ENCODE measurements at places on chromosomes 5 and 9. TPM values are rescaled to one million over a fixed set of nuclear protein-coding genes. Genes with fewer than 3 reads are reported as not detected.

DNA sequence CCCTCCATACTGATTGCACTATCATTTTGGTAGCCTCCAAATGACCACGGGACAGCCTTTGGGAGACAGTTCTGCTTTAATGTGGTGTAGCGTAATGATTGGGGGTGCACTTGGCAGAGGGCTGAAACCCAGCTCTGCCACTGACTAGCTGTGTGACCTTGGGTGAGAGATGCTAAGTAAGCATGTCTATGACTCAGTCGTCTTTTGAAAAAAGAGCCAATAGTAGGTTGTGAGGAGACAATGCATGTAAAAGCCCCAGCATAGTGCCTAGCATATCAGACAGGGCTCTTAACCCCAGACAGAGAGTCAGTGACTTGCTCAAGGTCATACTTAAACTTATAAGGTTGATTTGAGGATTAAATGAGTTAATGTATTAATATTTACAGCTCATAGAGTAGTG, 18.0 kb upstream of the CXCL14 start:
- DNase-seq = no peak

DNA sequence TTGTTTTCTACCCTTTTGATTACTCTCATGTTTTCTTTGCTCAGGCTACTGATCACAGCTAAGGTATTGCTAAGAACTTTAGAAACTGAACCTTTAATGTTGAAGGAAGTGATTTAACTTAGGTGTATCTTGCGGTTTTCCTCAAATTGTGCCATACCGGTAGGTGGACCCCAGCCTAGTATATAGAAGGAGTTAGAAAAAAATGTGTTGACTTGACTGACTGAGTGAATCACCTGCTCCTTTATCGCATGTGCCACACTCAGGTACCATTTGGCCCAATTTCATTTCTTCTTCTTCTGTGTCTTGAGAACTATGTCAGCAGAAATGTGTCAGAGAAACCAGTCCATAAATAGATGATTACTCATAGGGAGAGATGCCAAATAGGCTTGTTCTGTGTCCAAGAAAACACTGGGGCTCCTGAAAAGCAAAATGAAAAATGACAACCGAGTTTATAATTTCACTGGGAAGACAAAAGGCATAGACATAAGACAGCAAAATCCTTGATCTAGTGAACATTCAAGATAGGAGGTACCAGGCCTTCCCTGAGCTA, 19.4 kb downstream of the PLPPR1 start:
- no peak for DNase-seq

DNA sequence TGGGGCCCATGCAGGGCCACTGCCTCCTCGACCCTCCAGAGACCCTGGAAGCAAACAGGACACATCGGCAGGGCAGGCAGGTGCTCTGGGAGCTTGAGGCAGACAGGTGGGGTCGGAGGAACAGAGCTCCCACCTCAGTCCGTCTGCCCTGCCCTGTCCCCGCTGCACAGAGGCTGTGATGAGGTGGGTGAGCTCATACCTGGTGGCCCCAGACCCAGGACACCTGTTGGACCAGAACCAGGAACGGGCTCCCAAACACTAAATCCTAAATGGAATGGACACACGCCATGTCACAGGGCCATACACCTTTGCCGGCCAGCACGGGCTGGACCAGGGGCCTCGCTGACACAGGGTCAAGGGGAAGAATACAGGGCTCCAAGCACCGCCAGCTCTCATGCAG, 5.5 kb downstream of the SOHLH1 start:
- DNase-seq = no peak

- no peak for DNase-seq
These were observed 193.2 kb downstream of the MAST4 start for GRCh38 chr5:66789434-66789833.

DNA sequence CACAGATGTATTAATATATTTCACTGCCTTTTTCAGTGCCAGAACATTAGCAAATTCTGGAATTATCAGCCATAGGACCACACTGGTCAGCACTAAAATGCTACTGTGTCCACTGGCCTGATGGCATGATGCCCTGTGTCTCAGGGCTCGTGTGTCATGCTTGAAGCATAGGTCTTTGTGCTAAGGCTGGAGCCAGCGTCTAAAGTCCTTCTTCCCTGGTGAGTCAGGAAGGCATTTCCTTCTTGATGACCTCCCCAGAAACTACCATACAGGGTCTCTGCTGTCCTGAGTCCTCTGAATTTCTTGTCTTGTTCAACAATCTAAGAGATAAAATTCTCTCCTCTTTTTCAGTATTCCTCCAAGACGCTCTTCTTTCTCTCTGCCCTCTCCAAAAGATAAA, 489.9 kb downstream of the PSAT1 start:
- DNase-seq = no peak

DNA sequence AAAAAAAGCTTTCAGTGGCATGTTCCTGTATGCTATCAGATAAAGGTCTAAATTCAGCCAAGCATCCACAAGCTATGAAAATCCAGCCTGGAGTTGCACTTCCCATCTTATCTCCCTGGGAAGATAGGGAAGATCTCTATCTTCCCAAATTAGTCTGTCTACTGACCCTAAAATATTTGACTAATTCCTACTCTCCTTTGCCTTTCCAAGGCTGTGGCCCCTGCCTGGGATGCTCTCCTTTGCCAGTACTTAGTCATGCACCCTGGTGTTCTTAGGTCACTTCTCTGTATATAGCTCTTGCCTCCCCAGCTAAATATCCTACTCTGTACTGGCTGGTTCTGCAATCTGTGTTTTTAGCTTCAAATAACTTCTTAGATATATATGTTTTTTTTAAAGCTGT, 44.0 kb upstream of the PLPP1 start:
- DNase-seq = no peak

- no peak for DNase-seq
These were observed 59.9 kb downstream of the CAVIN4 start for GRCh38 chr9:100637787-100638186.

DNA sequence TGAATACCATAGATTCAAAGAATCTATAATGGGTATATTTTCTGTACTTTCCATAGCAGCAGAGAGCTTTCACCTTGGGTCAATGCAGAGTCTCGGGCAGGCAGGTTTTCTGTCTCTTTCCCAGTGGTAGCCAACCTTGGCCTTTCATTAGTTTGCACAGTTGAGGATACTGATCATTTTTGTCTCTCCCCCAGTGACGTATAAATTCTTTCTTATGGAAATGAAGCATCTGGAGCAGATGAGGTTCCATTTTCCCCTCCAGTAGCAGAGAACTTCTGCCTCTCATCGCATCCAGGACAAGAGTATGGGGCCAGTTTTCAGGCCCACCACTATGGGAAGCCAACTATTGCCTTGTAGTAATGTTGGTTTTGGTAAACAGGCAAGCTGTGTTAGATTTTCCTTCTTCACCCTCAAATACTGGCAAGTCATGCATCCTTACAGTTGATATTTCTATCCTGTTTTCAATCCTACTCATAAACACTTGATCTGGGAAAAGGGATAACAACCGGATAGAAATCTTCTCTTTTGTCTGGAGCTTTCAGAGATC, 845.2 kb upstream of the CDH18 start:
- DNase-seq = no peak

GRCh38 chr5:156794687-156795086, 55.4 kb upstream of the PPP1R2B start:
- DNase-seq = peak; percentile 43

Gene CBY3
- polyA plus RNA-seq = 1.2 TPM

Gene PCDHB11
- polyA plus RNA-seq = 1.1 TPM

DNA sequence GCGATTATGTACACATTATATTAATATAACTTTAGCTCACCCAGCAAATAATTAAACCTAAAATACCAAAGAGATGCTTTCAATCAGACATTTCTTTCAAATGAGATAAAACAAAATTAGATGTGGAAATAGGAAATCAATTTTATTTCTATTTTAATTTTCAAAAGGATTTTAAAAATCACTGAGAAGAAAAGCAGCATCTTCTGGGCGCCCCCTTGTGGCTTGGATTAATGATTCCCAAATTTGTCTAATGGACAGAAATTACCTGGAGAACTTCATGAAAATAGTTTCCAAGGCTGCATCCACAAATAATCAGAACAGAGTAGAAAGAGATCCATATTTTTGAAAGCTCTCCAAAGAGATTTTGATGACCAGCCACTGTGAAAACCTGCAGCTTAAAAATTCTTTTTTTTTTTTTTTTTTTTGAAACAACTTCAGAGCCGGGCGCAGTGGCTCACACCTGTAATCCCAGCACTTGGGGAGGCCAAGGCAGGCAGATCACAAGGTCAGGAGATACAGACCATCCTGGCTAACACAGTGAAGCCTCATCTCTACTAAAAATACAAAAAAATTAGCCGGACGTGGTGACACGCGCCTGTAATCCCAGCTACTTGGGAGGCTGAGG, 50.9 kb upstream of the CEMIP2 start:
- DNase-seq = no peak

Gene GPR21
- 0.24 TPM for polyA plus RNA-seq

DNA sequence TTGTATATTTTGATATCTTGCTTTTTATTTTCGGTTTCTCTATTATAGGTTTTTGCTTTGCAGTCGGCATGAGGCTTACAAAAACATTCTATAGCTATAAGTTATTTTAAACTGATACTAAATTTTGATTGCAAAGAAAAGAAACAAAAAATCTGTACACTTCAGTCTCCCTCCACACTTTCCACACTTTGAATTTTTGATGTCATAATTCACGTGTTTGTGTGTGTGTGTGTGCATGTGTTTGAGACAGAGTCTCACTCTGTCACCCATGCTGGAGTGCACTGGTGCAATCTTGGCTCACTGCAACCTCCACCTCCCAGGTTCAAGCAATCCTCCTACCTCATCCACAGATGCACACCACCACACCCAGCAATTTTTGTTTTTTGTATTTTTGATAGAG, 124.9 kb downstream of the MRPS30 start:
- no peak for DNase-seq

Gene GABRA6
- not detected for polyA plus RNA-seq

- no peak for DNase-seq
These were observed 35.8 kb downstream of the PRKACG start for GRCh38 chr9:68978066-68978465.

- DNase-seq = no peak
These were observed 5.7 kb upstream of the DOCK2 start for GRCh38 chr5:169631360-169631759.

GRCh38 chr5:56289602-56289987, 56.5 kb upstream of the ANKRD55 start:
- no peak for DNase-seq

DNA sequence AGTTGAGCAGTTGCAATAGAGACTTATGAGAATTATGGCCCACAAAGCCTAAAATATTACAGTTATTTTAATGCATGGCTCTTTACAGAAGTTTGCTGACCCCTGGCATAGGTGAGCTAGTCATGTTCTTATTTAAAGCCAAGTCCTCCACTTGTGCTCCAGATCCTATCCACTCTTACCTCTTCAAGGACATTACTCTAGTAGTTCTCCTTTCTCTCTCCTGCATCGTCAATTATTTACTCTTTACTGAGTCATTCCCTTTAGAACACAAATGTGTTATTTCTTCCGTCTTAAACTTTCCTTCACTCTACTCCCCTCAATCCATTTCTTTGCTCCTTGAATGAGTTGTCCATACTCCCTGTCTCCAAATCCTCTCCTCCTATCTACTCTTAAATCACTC, 20.6 kb upstream of the TRAF1 start:
- no peak for DNase-seq

GRCh38 chr9:70574151-70574837, 159.8 kb upstream of the KLF9 start:
- peak; percentile 11 for DNase-seq

GRCh38 chr9:34659592-34660253, 2.7 kb downstream of the CCL27 start:
- DNase-seq = no peak

Gene CCNB1
- polyA plus RNA-seq = 40.7 TPM

GRCh38 chr9:136979769-136980587, 2.7 kb downstream of the PTGDS start:
- DNase-seq = no peak

Gene FREM1
- polyA plus RNA-seq = 10.0 TPM

Gene ADGRD2
- polyA plus RNA-seq = not detected

Gene NEUROG1
- not detected for polyA plus RNA-seq

DNA sequence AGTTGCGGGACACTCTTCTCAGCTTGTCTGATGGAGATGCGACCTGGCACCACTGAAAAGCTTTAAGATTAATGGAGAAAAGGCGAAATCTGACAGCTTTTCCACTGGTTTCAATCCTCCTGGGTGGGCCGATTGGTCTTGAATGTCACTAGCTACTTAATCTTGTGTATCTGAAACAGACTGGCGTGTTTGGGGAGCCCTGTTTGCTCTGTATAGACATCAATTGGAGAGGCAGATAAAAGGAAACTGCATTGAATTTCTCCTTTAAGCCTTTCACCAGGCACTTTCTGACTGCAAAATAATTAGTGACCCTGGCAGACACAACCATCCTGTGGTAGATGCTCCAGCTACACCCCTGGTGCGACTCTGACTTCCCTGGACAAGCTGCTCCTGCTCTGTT, 224.2 kb downstream of the NDUFS4 start:
- no peak for DNase-seq

Gene SPATA31A3
- polyA plus RNA-seq = not detected

DNA sequence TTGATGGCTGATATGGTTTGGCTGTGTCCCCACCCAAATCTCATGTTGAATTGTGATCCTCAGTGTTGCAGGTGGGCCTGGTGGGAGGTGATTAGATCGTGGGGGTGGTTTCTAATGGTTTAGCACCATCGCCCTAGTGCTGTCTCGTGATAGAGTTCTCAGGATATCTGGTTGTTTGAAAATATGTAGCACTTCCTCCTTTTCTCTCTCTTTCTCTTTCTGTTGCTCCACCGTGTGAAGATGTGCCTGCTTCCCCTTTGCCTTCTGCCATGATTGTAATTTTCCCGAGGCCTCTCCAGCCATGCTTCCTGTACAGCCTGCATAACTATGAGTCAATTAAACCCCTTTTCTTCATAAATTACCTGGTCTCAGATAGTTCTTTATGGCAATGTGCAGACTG, 111.6 kb downstream of the SREK1 start:
- DNase-seq = no peak
